ENCODE measurements at places on chromosomes 13 and 19.

- DNase-seq: no peak
Observed at GRCh38 chr13:50291611-50292010, 276.4 kb downstream of the KCNRG start.

DNA sequence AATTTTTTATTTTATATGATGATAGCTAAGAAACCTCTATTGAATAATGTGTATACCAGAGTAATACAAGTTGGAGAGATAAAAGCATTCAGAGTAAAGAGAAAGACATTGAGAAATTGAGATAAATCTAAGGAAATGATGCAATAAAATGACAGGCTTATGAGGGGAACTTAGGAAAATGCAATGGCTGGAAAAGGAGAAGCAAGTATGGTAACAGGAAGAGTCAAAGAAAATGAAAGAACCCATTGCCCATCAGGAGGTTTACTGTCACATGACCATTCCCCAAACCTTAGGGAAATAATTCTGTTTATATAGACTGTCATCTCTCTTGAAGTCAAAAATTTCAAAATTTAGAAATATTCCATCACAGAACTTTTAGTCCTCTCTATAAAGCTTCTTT, 808.0 kb upstream of the PRR20A start:
- no peak for DNase-seq

GRCh38 chr19:14916848-14917247, 24.4 kb upstream of the OR7C2 start:
- no peak for DNase-seq

DNA sequence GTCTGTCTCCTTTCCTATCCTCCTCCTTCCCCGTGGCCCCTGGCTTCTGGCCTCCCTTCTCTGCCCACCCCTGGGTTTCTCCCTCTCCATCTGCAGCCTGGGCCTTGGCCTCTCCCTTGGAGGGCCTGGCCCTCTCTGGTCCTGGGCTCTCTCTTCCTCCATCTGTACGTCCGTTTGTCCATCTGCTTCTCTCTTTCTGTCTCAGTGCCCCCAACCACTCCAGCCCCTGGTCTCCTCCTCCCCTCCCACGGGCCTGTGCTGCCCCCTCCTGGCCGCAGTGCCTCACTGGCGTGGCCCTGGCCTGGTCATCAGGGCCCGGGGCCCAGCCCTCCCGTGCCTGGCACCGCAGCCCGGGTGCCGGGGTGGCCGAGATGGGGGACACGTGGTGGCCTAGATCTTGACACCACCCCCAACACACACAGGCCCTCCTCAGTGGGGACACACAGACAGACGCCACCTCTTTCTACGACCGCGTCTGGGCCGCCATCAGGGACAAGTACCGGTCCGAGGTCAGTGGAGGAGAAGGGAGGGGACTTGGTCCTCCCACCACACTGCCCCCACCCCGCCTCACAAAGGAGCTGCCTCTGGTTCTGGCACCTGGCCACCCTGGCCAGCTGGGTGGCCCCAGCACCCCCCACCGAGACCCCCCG, 11.3 kb downstream of the PRKCSH start:
- no peak for DNase-seq

GRCh38 chr19:18273561-18274218, 562 bp downstream of the IQCN start:
- no peak for DNase-seq

GRCh38 chr13:94548821-94549231, 47.1 kb downstream of the TGDS start:
- DNase-seq: no peak

DNA sequence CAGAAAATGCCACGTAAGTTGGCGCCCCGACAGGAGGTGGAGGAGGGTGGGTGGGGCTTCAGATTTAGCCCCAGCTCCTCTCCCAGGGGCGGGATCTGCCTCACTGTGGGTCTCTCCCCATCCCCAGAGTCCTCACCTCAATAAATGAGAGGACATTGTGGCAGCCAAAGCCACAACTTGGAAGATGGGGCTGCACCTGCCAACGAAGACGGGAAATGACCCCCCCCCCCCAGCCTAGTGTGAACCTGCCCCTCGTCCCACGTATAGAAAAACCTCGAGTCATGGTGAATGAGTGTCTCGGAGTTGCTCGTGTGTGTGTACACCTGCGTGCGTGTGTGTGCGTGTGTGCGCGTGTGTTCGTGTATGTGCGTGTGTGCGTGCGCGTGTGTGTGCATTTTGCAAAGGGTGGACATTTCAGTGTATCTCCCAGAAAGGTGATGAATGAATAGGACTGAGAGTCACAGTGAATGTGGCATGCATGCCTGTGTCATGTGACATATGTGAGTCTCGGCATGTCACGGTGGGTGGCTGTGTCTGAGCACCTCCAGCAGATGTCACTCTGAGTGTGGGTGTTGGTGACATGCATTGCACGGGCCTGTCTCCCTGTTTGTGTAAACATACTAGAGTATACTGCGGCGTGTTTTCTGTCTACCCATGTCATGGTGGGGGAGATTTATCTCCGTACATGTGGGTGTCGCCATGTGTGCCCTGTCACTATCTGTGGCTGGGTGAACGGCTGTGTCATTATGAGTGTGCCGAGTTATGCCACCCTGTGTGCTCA, 1.5 kb upstream of the TRAPPC5 start:
- DNase-seq: no peak

- no peak for DNase-seq
Observed at GRCh38 chr13:105127732-105128131, 1407.7 kb downstream of the EFNB2 start.

DNA sequence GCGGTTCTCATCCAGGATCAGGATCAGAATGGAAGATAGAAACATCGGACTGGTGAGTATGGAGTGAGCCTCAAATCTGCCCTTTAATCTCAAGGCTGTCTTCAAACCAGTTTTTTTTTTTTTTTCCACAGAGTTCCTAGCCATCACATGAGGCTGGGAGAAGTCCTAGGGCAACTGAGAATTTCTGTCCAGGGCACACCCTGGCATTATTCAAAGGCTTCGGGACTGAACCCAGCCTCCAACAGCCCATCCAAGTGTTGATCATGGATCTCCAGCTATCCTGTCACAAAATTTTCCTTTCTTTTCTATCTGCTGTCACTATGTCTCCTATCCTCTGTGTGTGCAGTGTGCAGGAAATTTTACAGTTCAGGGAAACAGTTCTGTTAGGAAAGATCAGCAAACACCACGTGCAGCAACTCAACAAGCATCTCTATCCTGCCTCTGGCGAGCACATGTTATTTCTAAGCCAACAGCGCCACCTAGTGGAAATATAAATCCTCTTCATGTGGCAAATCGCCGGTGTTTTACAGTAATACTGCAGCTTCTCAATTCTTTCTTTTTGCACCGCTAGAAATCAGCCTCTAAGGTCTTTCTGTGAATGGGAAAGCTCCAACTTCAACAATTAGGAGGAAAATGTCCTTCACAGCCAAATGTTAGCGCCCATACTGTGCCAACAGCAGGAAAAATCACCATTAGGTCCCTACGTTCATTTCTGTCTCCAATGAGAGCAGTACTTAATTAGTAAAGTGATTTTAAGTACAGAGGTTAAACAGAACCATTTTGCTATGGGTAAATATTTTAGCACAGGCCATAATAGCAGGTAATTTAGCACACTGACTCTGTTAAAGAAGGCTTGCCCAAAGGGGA, 21.4 kb upstream of the ZNF181 start:
- DNase-seq: no peak

GRCh38 chr13:106656186-106656585, 88.2 kb upstream of the ARGLU1 start:
- no peak for DNase-seq

GRCh38 chr19:46614114-46614722, 10.7 kb downstream of the PTGIR start:
- DNase-seq: no peak

GRCh38 chr19:11560404-11561051, 1.5 kb upstream of the ELOF1 start:
- DNase-seq: no peak

- DNase-seq: no peak
Observed at GRCh38 chr13:75327135-75327510, 154.8 kb downstream of the TBC1D4 start.
